ENCODE measurements at places on chromosomes 3 and 15.

GRCh38 chr15:80501476-80501875 is 97.3 kb downstream of the ARNT2 start:
- peak; percentile 10 for DNase-seq

GRCh38 chr15:57012556-57012955 is 94.1 kb downstream of the TCF12 start:
- DNase-seq: peak; percentile 3

- DNase-seq: no peak
Observed at GRCh38 chr3:11415099-11415498, 142.9 kb downstream of the ATG7 start.

DNA sequence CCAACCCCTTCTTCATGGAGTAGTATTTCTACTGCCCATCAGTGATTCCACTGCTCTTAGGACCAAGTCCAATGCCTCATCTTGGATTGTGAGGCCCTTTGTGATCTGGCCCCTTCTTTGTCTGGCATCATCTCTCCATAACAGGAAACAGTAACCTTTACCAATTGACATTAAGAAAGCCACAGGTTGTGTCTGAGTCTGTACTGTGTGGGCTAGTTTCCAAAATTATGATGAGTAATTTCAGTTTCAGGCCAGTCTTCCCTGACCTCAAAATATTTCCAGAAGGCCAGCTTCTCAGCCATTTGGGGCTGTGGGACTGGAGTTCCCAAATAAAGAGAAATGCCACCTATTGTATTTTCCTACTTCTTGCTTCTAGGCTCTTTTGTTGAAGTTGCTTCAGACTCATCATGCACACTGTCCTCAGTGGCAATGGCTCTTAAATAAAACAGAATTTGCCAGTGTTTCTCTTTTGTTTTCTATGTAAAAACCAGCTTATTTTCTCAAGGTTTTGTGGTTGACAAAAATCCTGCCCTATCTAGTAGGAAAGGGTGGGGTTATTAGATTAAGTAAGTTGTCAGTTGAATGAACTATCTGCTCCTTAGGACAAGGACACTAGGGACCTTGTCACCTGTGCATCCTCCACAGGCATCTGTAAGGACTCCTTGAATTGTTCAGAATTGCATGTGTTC is 47.0 kb upstream of the ACKR4 start:
- DNase-seq: peak; percentile 46

DNA sequence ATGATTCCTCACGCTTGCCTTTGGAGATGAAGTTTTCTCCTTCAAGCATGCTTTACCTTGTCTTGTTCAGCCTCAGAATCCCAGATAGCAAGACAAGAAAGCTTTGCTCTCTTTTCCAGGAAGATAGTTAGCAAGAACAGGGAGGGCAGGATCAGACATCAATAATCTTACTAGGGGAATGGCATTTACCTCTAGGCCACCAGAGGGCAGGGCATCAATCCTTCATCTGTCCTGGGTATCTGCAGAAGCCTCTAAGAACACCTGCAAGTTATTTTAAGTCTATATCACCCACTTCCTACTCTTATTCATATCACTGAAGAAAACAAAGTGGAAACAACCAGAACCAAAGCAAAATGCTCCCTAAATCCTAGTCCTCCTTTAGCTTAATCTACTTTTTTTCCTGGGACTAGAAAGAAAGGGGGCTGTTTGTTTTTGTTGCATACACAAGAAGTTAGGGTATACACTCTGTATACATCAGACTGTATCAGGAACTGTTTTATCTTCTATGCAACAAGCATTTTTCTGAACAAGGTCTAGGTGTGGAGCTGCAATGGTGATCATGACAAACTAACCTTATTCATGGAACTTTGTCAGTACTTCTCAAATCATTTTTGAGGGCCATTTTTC is 862.5 kb downstream of the CADM2 start:
- no peak for DNase-seq

GRCh38 chr3:47475029-47475569 is 642 bp downstream of the SCAP start:
- DNase-seq: peak; percentile 82

DNA sequence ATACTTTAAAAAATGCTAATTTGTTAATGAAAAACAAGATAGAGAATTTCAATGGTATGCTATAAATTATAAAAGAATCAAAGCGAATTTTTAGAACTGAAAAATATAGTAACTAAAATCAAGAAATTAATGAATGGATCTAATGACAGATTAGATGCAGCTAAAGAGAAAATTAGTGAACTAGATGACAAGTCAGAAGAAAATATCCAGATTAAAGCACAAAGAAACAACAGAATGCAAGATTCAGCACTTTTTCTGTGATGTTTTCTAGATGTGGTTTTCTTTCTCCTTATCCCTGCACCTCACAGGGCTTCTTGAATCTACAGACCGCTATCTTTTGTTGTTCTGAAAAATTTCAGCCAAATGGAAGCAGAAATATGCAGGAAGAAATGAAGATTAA is 54.4 kb downstream of the INO80 start:
- DNase-seq: no peak

DNA sequence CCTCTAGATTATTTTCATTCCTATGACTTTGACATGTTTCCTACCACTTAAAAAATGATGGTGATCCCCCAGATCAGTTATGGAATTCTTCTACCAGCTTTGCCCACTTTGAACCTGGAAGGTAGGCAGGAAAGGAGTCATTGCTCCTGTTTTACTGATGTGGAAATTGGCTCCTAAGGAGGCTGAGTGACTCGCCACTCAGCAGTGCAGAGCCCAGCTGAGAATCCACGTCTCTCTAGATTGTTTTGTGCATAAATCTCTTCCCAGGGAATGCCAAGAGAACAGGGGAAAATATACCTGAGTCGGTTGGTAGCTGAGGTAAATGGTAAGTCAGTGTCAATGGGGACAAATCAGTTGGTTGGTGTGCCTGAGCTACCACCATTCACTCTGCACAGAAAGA is 4.7 kb downstream of the LTF start:
- DNase-seq: no peak

- DNase-seq: no peak
Observed at GRCh38 chr3:122430371-122430770, 14.5 kb upstream of the WDR5B start.

- no peak for DNase-seq
Observed at GRCh38 chr3:57043518-57043917, 16.9 kb upstream of the SPATA12 start.

DNA sequence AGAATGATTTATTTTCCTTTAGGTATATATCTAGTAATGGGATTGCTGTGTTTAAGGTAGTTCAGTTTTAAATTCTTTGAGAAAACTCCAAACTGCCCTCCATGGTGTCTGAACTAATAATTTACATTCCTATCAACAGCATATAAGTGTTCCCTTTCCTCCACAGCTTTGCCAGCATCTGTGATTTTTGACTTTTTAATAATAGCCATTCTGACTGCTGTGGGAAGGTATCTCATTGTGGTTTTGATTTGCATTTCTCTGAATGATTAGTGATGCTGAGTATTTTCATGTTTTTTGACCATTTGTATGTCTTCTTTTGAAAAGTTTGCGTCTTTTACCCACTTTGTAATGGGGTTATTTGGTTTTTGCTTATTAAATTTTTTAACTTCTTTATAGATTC is 571.6 kb upstream of the CCDC54 start:
- no peak for DNase-seq

DNA sequence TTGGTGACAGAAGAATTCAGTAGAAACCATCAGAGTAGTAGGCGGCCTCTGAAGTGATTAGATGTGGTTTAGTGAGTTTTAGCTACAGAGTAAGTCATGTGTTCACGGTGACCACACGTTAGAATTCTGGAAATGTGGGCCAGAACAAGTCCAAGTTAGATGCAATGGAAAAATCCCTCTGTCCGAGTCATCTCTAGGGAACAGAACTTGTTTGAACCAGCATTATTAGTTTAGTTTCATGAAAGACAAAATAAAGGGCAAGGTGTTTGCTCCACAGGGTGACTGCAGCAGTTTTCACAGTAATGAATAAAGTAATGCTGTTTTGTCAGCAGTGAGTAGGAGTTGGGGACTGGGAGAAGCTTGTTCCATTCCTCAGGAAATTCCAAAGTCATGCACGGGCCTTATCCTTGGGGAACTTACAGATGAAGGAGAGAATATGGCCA is 100.2 kb downstream of the CGNL1 start:
- DNase-seq: peak; percentile 63

GRCh38 chr3:58555203-58555602 is 18.2 kb upstream of the ACOX2 start:
- no peak for DNase-seq

GRCh38 chr3:73214846-73215245 is 153.4 kb downstream of the EBLN2 start:
- DNase-seq: no peak

GRCh38 chr3:64343689-64344430 is 118.6 kb upstream of the PRICKLE2 start:
- DNase-seq: peak; percentile 81

DNA sequence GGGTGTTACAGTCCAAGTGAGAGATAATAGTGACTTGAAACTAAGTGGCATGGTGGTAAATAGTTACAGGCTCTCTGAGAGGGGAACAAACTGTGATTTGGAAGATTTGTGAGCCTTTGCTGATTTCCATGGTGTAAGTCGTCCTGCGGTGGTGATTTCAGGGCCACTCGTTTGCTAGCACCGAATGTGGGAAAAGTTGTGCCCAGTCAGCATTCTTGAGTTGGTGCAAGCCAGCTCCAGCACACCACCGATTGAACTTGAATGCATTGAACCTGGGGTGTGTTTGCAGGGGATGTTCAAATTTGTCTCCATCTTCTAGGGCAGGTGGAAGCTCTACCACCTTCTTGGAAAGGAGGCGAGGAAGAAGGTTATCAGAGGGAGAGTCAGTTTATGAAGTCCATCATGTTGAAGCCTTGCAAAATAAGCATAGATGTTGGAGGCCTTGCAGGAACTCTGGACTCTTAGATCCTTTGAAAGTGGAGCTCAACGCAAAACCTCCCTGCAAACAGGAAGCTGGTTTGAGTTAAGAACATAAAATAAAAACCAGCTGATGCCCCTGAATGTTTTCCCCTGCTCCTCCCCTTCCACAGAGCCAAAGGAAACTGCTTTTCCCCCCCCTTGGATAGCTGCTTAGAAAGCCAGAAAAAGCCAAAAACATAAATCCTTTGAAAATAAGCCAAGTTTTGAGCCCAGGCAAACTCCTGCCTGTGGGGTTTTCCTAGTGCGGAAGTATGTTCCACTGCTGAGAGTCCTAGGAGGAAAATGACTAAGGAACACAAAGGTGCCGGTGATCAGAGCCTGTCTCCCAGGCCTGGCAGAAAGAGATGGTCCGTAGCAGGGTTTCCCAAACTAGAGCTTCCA is 21.9 kb downstream of the MAPKBP1 start:
- DNase-seq: no peak

DNA sequence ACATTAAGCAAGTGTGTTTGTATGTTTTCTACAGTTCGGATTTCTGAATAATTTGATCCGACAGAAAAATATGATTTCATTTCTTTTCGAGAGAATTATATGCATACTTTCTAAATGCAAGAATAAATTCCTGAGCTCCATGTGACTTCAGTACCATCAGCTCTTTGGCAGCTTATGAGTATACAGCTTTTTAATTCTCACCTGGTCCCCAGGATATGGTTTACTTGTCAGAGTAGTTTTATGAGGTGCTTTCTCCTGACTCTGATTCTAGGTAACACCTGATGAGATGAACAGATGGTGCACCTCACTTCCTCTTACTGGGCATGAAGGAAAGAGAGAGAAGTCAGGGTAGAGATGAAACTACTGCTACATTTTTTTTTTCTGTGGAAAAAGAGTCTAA is 3.1 kb downstream of the HGD start:
- DNase-seq: no peak

DNA sequence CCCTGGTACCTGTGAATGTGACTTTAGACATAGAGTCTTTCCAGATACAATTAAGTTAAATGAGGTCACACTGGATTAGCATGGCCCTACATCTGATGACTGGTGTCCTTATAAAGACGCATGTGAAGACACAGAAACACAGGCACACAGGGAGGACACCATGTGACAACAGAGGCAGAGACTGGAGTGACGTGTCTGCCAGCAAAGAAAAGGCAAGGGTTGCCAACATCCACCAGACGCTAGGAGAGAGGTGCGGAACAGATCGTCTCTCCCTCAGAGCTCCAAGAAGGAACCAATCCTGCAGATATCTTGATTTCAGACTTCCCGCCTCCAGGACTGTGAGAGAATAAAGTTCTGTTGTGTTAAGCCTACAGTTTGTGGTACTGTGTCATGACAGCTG is 42.8 kb downstream of the CX3CR1 start:
- DNase-seq: no peak

- no peak for DNase-seq
Observed at GRCh38 chr3:50270422-50271224, 1.7 kb downstream of the SEMA3B start.

DNA sequence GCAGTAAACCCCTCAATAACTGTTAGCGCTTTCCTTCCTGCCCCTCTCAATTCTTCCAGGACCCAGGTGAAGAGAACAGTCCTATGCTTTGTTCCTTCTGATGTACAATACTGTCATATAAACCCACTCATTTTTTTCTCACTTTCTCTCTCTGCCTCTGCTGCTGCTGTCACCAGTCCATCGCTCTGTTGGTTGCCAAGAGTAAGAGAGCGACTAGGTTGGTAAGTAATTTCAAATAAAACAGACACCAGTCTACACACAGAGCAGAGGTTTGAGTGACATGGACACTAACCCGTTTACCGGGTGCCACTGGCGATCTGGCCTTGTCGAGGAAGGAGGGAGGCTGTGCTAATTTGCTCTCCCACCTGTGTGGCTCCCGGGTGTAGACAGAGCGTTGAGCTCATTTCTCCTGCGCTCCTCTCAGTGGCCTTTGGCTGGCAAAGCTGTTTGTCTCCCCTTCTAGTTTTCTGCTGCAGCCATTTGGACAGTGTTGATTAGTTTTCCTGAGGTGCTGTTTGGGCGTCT is 215.4 kb downstream of the THSD4 start:
- DNase-seq: no peak

DNA sequence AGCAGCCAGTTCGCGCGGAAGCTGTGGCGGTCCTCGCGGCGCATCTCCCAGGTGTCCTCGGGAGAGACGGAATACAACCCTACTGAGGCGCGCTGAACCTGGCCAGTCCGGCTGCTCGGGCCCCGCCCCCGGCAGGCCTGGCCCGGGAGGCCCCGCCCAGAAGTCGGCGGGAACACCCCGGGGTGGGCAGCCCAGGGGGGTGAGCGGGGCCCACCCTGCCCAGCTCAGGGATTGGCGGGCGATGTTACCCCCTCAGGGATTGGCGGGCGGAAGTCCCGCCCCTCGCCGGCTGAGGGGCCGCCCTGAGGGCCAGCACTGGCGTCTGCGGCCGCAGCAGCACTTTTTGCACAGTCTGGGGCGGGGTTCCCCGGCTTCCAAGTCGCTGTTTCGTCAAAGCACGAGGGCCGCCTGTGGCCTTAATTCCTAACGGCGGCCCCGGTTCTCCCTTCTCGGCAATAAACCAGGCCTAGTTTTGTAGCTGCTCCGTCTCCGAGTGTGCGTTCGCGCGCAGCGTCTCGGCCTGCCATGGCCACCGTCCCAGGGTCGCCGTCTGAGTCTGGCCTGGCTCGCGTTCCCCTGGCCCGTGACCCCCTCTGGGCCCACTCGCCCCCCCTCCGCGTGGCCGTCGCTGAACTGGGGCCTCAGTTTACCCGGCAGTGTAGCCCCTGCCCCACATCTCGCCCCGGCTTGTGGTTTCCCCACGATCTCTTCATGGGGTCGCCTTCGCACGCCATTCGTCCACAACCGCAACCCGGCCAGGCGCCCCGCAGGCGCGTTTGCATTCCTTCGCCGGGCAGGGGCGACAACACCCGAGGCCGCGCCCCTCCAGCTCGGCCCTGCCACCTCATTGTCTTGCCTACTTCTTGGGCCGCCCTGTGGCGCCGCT is 30.0 kb downstream of the NBEAL2 start:
- peak; percentile 100 for DNase-seq

- DNase-seq: no peak
Observed at GRCh38 chr3:5071061-5071460, 51.0 kb upstream of the ARL8B start.

All from osteoblast (primary cell).